Activated CD4-positive, alpha-beta T cell treated with anti-CD3 and anti-CD28 coated beads, Interleukin-2, amount 50 U/mL, for 48 hours (primary cell): ENCODE measurements at places on chromosomes 7 and 10.

DNA sequence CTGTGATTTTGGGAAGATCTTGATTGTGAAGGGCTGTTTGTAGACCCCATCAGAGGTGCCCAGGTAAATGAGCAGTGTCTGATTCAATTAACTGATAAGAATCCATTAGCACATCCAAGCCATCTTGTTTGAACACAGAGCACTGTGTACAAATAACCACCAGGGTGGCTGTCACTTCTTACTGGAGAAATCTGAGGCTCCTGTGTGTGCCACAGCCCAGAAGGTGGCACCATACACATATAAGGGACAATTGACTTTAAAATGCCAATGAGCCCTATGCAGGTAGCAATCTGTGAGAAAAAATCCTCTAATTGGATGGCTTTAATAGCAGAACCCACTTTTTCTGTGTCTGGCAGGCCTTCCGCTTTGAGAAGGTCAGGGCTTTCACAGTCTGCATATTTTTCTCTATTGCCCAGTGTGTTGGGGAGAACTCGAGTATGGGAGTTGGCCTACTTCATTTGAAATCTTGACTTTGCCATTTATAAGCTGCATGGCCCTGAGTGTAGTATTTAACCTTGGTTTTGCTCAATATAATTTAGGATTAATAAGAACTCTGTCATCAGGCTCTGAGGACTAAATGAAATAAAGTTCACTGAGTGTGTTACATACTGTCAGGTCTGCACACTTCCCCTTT lies 517.4 kb downstream of the CCSER2 start:
- DNase-seq, result no peak

GRCh38 chr10:113894581-113894980 lies 40.1 kb downstream of the NHLRC2 start:
- DNase-seq, result no peak

DNA sequence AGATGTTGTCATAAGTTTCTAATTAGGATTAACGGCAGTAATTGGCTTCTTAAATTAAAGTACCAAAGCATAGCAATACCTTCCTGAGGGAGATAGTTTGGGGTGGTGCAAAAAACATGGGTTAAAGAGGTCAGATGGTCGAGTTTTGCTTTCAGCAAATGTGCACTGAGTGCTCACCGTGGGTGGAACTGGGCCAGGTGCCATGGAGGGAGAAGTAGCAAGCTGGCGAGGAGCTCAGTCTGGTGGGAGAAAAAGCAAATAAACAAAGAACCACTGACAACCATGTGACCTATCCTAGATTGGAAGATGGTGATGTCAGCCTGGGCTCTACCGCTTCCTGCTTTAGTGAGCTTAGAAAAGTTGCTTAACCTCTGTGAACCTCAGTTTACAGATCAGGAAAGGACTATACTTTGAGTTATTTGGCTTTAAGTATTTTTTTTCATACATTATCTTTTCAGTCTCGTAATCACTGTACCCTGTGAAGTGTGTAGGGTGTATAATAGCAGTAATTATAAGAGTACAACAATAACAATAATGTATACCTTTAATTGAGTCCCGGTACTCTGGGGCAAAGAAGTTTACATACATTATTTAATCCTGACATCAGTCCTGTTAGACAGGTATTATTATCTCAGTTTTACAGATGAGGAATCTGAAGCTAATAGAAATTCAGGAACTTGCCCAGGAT lies 69.0 kb upstream of the PDCD4 start:
- peak; percentile 33 for DNase-seq

- DNase-seq, result no peak
These were observed 39.4 kb upstream of the NPFFR1 start for GRCh38 chr10:70323138-70323696.

- no peak for DNase-seq
These were observed 269.5 kb downstream of the TRIL start for GRCh38 chr7:28688651-28689050.

GRCh38 chr7:17071866-17072265 lies 190.1 kb upstream of the AGR3 start:
- no peak for DNase-seq
